ENCODE measurements at places on chromosomes 7 and 10.

GRCh38 chr7:84799106-84799505 is 387.8 kb downstream of the SEMA3D start:
- no peaks in the 10 kb centered on the region for H3K27me3 ChIP-seq
- no peak for DNase-seq
- no peaks in the 10 kb centered on the region for H3K4me1 ChIP-seq
- no peak overlapping the region for H3K27ac ChIP-seq

DNA sequence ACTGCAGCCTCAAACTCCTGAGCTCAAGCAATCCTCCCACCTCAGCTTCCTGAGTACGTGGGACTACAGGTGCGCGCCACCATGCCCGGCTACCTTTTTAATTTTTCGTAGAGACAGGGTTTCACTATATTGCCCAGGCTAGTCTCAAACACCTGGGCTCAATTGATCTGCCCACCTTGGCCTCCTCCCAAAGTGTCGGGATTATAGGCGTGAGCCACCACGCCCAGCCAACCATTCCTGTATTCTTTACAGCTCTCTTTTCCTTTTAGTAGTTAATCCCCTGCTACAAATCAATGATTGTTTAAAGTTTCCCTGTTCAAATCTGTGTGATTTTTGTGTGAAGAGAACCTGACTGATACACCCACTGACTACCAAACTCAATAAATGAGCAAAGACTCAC is 75.4 kb upstream of the SVIL start:
- peaks cover 2% of the 10 kb centered on the region for H3K27me3 ChIP-seq
- no peak overlapping the region for H3K4me3 ChIP-seq
- H3K36me3 ChIP-seq: no peaks in the 10 kb centered on the region
- H3K4me1 ChIP-seq: no peaks in the 10 kb centered on the region
- H3K27ac ChIP-seq: no peak overlapping the region

DNA sequence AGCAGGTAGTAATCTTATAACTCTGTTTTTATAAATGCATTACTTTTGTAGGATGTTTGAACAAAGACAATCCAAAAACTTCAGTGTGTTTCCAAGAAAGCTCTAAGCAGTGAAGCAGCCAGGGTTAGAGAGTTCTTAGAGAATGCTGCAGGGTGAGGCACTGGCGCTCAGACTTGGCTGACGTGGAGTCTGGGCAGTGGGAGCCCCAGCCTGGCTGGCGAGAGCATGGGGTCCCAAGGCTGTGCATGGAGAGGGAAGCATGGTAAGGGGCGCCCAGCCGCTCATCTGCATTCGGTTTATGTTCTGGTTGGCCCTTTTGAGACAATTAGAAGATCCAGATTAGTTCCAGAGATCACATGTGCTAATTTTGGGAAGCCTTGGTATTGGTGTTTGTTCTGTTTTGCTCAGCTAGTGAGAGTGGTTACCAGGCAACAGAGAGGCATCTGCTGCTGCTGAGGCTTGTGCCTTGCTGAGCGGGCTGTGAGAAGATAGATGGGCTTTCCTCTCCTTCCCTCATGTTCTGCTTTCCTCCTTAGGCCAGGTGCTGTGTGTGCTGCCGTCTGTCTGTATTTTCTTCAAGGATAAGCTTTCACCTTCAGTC is 10.3 kb downstream of the SUN1 start:
- no peak overlapping the region for H3K4me3 ChIP-seq
- no peak overlapping the region for H3K27ac ChIP-seq
- no peaks in the 10 kb centered on the region for H3K4me1 ChIP-seq
- H3K36me3 ChIP-seq: peaks cover 21% of the 10 kb centered on the region

DNA sequence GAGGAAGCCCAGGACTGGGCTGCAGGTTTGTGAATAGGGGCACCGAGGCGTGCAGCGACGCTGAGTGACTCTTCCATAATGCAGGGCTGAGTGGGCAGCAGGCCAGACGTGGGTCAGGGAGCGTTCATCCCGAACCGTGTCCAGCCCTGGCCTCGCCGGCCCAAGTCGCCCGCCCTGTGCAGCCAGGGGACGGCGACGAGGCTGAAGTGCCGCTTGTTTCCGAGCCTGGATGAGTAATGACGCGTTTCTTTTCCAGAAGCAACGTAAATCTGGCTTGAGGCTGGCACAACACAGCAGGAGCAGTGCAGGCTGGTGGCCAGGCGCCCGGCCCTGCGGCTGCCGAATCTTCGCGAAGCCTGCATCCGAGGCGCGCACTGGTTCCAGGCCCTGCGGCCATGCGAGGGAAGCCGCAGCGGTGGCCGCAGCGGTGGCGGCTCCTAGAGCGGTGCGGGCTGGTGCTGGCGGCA is 74.0 kb upstream of the SEC61G start:
- H3K4me1 ChIP-seq: no peaks in the 10 kb centered on the region
- H3K4me3 ChIP-seq: no peak overlapping the region
- no peak for DNase-seq
- peaks cover 2% of the 10 kb centered on the region for H3K27me3 ChIP-seq
- no peaks in the 10 kb centered on the region for H3K36me3 ChIP-seq

GRCh38 chr7:40866601-40867000 is 731.8 kb downstream of the SUGCT start:
- H3K4me3 ChIP-seq: no peak overlapping the region
- DNase-seq: no peak
- H3K36me3 ChIP-seq: no peaks in the 10 kb centered on the region
- no peaks in the 10 kb centered on the region for H3K27me3 ChIP-seq

GRCh38 chr7:27491534-27491933 is 171.1 kb downstream of the HIBADH start:
- DNase-seq: no peak
- H3K27me3 ChIP-seq: peaks cover 12% of the 10 kb centered on the region
- H3K27ac ChIP-seq: no peak overlapping the region
- H3K4me1 ChIP-seq: no peaks in the 10 kb centered on the region
- H3K36me3 ChIP-seq: no peaks in the 10 kb centered on the region
- no peak overlapping the region for H3K4me3 ChIP-seq

GRCh38 chr7:54419209-54419608 is 123.0 kb upstream of the VSTM2A start:
- H3K36me3 ChIP-seq: no peaks in the 10 kb centered on the region
- no peaks in the 10 kb centered on the region for H3K27me3 ChIP-seq
- no peak overlapping the region for H3K4me3 ChIP-seq
- DNase-seq: no peak
- no peak overlapping the region for H3K27ac ChIP-seq

GRCh38 chr7:33076737-33077136 is 14.2 kb upstream of the NT5C3A start:
- peaks cover 2% of the 10 kb centered on the region for H3K36me3 ChIP-seq
- no peak overlapping the region for H3K4me3 ChIP-seq
- peaks cover 9% of the 10 kb centered on the region for H3K27me3 ChIP-seq
- no peak overlapping the region for H3K27ac ChIP-seq
- peaks cover 4% of the 10 kb centered on the region for H3K4me1 ChIP-seq

DNA sequence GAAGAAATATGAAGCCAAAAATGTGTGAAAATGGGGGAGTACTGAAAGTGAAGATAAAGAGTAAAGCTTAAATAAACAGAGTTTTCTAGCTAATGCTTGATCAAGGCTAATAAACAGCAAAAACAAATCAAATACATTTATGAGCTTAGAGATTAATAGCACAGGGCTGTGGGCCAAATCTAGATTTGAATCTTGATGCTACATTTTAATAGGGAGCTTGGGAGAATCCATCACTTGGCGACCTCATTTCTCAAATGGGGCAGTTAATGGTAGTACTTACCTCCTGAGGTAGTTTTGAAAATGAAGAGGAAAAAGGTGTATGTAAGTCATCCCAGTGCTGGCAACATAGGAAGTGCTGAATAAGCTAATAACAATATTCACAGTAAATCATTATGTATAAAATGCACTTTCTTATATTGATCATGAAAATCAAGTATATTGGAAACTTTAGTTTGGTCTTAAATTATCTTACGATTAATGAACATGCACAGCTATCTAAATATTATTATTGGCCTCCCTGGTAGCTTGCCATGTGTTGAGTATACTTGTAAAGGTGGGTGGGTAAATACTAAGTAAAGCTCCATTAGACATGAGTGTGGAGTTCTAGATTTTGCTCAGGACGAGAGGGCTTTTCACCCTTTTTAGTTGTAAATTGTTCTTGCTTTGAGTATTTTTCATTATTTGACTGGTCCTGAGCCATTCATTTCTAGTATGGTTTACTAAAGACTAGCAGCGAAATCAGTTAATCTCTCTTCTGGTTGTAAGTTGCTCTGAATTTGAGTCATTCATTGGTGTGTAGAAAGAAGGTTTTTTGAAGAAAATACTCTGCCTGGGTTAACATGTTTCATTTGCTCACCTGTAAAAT is 5.1 kb downstream of the BICC1 start:
- H3K27me3 ChIP-seq: peaks cover 14% of the 10 kb centered on the region
- H3K4me1 ChIP-seq: peaks cover 3% of the 10 kb centered on the region
- no peak overlapping the region for H3K27ac ChIP-seq
- no peak for DNase-seq
- H3K36me3 ChIP-seq: no peaks in the 10 kb centered on the region

DNA sequence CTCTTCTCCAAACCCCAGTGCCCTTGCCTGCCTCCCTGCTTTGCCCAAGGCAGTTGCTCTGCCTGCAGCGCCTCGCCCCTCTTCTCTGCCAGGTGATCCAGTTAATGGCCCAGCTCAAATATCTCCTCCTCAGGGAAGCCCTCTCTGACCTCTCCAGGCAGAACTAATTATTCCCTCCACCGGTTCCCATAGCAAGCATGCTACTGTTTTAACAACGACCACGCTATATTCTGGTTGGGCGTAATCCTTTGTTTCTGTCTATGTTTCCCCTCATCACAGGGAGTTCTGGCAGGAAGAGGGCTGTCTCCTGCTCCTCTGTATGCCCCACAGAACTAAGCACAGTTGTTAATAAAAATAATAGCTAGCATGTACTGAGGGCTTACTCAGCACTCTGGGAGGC is 36.8 kb upstream of the R3HCC1L start:
- H3K4me1 ChIP-seq: no peaks in the 10 kb centered on the region
- H3K27me3 ChIP-seq: peaks cover 22% of the 10 kb centered on the region
- no peak overlapping the region for H3K4me3 ChIP-seq

DNA sequence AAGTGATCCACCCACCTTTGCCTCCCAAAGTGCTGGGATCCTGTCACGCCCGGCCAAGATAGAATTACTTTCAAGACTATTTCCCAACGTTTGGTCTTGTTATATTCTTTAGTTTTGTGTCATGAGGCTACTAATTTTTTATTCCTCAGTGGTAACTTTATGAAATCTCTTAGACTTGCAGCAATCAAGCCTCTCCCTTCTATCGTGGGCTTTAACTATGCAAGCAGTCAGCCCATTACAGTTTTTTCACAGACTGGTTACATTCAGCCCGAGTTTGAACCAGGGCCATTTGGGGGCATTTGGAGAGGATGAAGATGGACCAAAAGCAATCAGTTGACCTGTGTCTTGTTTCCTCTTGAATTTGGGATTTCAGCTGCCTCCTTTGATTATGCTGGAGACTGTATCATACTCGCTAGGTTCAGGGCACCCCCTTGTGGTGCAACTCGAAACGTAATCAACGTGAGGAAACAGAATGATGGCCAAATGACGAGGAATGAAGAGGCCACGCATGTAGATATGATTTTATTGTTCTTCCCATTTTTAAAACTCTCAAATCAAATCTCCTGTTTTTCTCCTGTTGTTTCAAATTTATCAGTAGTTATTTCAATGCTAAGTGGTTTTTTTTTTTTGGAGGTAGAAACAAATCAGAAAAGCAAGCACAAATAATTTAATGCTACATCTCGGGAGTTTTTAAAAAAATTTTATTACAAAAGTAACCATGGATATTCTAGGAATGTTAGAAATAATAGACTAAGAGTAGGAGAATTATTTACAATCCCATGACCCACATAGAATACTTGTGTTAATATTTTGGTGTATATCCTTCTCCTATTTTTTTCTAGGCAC is 151.6 kb downstream of the KIAA1217 start:
- no peaks in the 10 kb centered on the region for H3K36me3 ChIP-seq
- peaks cover 3% of the 10 kb centered on the region for H3K27me3 ChIP-seq
- DNase-seq: no peak
- no peaks in the 10 kb centered on the region for H3K4me1 ChIP-seq

All from memory B cell (primary cell).